Cortex of kidney (tissue), 1 donor: ENCODE measurements at places on chromosomes 2 and 18.

GRCh38 chr18:50973367-50974126 is 5.7 kb downstream of the ELAC1 start:
- DNase-seq: no peak

DNA sequence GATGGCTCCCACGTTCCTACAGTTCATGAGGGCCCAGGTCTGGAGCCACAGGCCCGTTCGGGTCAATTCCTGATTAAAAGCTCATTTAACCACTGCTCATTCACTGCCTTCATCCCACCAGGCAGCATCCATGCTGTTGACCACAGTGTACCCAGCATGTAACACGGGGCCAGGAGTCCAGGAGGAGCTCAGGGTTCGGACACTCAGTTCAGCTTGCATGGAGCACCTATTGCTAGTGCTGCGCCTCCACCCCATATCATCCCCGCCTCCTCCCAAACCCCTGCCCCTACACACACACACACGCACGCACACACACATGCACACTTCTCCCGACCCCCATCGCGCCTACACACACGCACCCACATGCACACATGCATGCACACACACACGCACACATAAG is 72.9 kb upstream of the SNTG2 start:
- no peak for DNase-seq

- no peak for DNase-seq
These were observed 226.2 kb downstream of the MC4R start for GRCh38 chr18:60146220-60146960.

- DNase-seq: no peak
These were observed 62.7 kb downstream of the FAM168B start for GRCh38 chr2:131030478-131030971.

DNA sequence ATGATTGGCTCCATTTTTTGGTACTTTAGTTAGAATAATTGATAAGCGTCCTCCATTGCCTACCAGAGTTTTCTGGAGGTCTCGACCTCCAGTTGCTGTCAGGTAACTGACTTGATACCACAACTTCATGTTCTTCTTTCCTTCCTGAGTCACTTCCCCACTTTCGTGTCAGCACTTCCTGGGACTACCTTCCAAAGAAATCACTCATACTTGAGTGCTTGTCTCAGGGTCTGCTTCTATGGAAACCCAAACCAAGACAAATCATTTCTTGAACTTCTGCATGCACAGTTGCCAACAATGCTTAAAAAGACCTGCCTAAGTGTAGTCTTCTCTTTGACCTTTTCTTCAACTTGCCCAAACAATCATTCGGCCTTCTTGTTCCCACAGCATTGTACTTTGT is 210.3 kb upstream of the ETAA1 start:
- no peak for DNase-seq

GRCh38 chr2:27989149-27989548 is 98.6 kb downstream of the BABAM2 start:
- no peak for DNase-seq

DNA sequence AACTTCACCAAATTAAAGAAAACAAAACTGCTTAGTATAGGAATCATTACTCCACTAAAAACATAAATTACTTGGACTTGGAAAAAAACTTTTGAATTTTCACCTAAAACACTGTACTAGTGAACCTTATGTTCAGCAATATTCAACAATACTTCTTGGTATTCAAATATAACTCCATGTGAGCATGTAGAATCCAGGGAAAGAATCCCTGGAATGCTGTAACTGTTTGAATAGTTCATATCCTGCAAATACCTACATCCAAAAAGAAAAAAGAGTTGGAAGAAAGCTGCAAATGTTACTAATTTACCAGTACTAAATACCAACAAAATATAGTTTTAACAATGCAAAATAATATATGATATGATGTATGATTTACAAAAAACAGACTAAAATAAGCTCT is 65.4 kb downstream of the IKZF2 start:
- no peak for DNase-seq

GRCh38 chr18:74819433-74820059 is 221.9 kb downstream of the ZNF407 start:
- no peak for DNase-seq

DNA sequence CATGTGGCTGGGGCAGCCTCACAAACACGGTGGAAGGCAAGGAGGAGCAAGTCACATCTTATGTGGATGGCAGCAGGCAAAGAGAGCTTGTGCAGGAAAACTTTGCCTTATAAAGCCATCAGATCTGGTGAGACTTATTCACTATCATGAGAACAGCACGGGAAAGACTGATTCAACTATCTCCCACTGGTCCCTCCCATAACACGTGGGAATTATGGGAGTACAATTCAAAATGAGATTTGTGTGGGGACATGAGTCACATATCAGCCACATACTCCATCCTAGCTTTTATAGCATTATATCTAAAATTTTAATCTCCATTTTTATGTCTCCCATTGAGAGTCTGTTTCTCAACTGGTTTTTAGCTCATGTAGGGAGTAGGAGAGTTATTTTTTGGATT is 45.7 kb downstream of the ICOS start:
- no peak for DNase-seq

- DNase-seq: no peak
These were observed 136.8 kb downstream of the TTC32 start for GRCh38 chr2:19764998-19765397.

GRCh38 chr2:55103046-55103445 is 52.8 kb upstream of the RTN4 start:
- no peak for DNase-seq

DNA sequence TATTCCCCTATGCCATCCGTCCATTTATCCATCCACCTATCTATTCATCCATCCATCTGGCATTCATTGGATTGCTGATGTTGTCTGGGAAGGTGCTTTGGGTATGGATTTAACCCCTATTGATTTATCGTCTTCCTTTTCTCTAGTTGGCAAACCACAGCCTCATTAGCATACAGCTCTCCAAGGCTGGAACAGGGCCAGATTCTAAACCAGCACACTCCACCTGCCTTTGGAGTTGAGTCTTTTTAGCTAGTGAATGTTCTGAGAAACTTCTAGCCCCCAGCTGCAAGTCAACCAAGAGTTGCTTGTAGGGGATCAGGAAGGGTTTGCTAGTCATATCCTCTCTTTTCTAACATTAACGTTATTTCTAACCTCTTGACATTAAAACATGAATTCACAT is 90.7 kb downstream of the NRP2 start:
- no peak for DNase-seq

DNA sequence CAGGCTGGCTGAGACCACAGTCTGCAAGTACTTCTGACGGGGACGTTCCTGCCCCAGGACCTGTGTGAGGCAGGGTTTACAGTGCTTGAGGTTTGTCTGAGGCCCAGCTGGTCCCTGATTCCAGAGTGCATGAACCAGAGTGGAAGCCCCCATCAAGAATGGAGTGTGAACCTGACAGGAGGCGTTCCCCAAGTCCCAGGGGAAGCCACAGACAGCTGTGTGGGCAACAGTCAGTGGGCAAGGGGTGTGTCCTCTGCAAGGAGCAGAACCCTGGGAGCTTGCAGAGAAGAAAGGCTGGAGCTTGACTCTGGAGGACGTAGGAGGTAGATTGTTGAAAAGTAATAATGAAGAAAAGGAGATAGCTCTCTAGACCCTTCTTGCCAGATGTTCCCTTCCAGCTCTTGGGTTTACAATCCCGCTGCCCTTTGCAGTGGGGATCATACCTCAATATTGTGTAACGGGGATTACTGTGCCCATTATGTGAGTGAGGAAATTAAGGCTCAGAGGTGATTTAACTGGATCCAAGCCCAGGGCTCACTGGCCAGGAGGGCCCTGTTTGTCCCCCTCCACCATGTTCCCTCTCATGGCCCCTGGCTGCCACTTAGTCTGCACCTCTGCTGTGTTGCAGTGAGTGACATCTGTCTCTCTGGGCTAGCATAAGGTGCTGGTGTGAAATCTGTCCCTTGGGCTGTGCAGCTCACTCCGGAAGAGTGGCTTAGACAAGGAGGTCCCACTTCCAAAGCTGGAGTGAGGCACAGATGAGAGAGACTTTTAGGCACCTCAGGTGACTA is 6.2 kb downstream of the DBI start:
- no peak for DNase-seq

GRCh38 chr2:225041851-225042799 is at the start of gene DOCK10:
Gene DOCK10, minus strand, starts transcription at chr2:225042468. Its CDS starts 94 bp downstream, at chr2:225042374.
- DNase-seq: no peak

DNA sequence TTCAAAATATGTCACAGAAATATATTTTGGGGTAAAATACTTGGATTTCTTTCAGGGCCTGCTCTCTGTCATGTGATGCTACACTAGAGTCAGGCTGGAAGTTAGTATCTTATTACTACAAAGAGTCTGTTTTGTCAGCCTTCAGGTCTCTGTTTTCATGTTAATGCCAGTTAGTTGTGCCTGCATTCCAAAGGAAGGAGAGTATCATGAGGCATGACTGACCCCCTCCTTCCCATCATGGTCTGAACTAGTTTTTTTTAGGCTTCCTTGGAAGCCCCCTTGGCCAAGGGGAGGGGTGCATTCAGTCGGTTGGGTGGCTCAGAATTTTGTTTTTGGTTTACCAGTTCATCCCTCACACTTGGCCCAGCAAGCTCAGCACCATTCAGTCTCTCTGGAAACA is 318.0 kb downstream of the ALK start:
- DNase-seq: no peak

DNA sequence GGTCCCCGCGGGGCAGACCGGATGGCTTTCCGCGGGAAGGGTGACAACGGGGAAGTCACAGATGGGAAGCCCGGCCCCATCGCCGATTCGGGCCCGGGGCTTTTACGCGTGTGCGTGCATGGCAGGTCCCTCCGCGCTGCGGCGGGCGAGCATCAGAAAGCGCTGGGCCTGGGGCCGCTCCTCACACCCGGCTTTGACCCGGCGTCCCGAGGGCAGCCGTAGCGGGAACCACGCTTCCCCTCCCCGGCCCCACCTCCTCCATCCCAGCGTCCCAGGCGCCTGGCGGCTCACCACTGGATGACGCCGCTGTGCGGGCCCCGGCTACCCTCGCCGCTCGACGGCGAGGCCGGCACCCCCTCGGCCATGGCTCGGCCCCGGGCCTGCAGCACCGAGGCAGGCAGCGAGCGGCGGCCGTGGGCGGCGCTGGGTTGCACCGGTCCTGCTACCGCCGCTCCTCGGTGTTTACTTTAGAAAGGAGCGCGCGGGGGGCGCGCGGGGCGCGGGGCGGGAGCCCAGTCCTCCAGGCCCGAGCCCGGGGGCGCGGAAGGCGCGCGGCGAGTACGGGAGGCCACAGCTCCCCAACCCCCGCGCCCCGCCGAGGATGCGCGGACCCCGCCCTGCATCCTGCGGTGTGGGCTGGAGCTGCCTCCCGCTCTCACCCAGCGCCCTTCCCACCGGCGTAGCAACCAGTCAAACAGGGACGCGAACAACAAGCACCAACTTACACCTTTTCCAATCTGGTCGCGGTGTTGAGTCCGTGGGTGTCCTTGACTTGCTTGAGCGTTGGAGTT is 806 bp downstream of the RFX8 start:
- no peak for DNase-seq

GRCh38 chr2:142603759-142604158 is 273.7 kb upstream of the KYNU start:
- no peak for DNase-seq

DNA sequence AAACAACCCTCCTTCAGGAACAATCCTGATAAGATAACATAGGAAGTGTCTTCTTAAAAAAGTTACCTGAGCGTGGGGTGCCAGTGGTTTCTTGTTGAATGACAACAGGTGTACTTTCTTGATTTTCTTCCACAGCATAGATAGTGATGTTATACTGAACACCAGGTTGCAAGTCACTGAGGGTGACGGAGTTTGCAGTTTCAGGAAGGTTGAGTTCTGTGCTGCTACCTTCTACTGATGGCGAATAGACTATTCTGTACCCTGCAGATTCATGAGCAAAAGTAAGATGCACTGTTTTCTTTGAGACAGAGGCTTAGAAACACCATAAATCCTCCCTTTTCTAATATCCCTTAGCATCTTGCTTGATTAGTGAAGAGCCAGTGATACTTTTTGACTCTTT is 28.8 kb downstream of the FN1 start:
- DNase-seq: no peak

DNA sequence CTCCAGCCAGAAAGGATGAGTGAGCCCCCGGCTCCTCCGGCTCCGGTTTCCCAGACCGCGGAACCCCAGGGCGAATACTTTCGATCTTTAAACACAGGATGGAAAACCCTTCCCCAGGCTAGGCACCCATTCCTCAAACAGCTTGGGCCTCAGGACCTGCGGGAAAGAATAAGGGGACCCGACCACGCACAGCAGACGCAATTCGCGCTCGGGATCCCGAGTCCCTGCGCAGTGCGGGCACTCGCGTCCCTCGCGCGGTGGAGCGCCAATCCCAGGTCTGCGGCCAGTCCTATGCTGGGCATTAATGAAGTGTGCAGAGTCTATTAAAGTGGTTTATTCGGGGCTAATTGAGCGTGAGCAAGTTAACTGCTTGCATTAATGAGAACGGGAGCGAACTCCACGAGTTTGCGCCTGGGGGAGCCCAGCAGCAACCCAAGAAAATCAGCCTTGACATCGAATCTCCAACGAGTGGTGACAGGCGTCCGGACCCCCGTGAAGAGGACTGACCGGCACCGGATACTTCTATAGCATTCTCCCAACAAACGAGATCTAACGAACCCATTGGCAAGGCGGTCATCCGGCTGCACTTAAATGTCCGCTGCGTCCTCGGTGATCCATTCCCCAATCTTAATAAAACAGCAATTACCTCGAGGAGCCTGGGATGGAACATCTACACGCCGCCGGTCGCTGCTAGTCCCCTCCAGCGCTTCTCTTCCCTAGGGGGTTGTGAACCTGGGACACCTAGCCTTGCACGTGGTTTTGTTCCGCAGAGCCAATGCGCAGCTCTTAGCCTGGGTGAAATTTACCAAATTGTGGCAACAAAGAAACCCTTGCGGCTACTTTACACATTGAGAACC is 1.6 kb downstream of the OSR1 start:
- no peak for DNase-seq

GRCh38 chr18:59960272-59960671 is 60.5 kb downstream of the PMAIP1 start:
- no peak for DNase-seq

DNA sequence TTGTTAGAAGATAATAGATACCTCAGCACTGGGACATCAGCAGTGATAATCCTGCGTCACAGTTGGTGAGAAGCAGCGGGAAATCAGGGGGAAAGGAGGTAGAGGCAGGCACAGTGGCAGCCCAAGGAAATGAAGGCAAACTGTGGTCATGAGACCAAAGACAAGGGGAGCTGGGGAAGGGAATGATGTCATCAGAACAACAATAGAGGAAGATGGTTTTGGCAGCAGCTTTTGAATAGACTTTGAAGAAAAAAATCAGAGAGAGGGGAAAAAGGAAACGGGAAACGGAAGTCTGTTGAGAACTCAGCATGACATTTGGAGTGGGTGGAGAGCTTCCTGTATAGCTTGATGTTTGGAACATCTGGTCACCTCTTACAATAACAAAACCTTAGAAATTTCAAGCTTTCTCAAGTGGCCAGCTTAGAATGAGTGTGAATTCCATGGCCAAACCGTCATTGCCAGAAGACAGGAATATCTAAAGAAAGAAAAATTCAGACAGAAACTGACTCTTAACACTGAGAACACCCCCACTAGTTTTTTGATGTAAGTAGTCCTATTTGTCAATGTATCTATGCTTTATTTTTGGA is 18.4 kb upstream of the YES1 start:
- no peak for DNase-seq
